Stimulated activated CD4-positive, alpha-beta T cell treated with anti-CD3 and anti-CD28 coated beads, Interleukin-4, amount 100 ng/mL, for 4 hours (primary cell): ENCODE measurements at places on chromosomes 16 and 17.

- DNase-seq, result no peak
Measured at GRCh38 chr17:51672065-51672464, 411.7 kb downstream of the UTP18 start.

DNA sequence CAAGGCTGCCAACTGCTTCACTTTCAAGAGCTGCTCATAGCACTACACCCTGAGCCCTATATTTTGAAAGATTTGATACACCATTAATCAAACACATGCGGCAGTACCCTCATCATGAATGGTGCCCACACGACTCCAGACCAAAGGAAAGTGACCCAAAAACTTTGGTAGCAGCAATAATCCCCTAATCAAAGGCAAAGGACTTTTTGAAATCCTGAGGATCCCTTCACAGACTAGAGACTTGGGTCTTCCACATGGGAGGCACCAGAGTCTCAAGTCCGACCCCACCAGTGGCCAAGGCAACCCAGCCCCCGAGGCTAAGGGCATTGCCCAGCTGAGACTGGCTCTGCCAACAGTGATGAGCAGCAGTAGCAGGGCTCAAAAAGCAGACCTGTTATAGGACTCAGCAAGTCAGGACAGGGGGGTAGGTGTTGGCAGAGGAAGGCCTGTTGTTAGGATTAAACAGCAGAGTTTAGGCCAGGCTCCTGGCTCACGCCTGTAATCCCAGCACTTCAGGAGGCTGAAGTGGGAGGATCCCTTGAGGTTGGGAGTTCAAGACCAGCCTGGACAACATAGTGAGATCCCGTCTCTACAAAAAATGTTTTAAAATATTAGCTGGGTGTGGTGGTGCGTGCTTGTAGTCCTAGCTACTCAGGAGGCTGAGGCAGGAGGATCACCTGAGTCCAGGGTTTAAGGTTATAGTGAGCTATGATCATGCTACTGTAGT is 3.2 kb downstream of the TRIM25 start:
- no peak for DNase-seq

DNA sequence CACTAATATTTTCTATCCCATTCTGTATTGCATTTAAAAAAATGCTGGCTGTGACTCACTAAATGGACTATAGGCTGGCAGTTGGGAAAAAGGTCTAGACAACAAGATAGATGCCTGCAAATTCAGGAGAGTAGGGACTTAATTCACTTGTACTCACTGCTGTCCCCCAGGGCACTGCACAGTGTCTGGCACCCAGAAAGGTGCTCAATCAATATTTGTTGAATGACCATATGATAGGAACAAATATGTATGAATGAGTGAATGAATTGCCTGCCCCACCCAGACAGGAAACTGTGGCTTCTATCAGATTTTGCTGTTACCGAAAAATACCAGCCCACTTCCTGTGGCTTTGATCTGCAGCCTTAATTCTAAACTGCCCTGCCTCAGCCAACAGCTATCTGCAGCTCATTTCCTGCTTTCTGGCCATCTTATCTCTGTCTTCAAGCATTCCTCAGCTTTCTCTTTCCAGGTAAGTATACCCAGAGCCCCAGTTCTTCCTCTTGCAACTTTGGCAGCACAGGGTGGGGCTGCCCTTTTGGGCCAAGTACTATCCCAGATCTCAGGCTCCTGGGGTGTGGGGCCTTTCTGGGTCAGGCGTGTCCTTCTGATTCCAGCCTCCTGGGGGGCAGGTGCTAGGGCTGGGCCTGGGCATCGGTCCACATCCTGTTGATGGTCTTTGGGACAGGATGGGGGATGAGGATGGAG is 15.3 kb upstream of the TNS4 start:
- DNase-seq, result peak; percentile 58

GRCh38 chr16:11411059-11411550 is 65.8 kb downstream of the RMI2 start:
- DNase-seq, result no peak

GRCh38 chr17:54455251-54455868 is 445.3 kb upstream of the TOM1L1 start:
- DNase-seq, result no peak

DNA sequence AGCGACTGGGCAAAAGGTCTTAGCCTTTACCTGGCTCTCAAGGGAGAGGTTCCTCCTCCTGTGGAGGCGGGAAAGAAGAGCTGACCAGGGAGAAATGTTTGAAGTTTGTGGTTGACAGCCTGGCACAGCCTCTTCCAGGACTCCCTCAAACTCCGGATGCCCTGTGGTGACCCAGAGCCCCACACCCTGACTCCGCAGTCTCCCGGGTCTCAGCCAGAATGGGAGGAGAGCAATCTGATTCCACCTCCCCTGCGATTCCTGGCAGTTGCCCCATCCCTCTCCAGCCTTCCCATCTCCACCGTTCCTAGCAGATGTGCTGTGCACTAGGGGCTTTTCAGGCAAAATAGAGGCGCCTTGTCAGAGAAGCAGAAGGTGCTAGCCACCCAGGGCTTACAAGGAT is 5.5 kb upstream of the DNAI2 start:
- DNase-seq, result no peak

DNA sequence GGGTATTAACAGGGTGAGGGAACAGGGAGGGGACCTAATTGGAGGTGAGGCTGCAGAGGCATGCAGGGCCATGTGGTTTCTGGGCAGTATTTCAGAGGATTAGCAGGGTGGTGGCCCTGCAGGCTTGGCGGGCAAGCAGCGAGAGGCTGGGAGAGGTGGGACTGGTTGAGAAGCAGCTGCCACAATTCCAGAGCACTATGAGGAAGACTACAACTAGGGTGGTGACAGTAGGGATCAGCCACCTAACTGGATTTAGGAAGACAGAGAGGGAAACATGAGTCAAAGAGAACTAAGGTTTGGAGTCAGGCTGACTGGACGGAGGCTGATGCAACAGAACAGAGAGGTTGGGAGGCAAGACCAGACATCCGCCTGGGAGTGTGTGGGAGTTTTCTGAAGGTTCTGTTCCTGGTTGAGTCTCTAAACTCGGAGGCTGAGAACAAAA is 12.3 kb downstream of the ALOXE3 start:
- DNase-seq, result no peak

- DNase-seq, result no peak
Measured at GRCh38 chr16:15701975-15702970, 52.2 kb downstream of the NDE1 start.

DNA sequence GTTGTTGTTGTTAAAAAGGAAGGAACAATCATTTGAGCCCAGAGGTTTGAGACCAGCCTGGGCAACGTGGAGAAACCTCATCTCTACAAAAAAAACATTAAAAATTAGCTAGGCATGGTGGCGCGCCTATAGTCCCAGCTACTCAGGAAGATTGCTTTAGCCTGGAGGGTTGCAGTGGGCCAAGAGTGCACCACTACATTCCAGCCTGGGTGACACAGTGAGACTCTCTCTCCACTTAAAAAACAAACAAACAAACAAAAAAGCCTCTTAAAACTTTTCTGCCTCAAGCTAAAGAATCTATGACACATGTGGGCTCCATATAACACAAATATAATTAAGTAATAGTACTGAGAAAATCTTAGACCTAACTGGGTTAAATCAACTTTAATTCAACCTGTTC is 12.5 kb downstream of the MBTPS1 start:
- no peak for DNase-seq

DNA sequence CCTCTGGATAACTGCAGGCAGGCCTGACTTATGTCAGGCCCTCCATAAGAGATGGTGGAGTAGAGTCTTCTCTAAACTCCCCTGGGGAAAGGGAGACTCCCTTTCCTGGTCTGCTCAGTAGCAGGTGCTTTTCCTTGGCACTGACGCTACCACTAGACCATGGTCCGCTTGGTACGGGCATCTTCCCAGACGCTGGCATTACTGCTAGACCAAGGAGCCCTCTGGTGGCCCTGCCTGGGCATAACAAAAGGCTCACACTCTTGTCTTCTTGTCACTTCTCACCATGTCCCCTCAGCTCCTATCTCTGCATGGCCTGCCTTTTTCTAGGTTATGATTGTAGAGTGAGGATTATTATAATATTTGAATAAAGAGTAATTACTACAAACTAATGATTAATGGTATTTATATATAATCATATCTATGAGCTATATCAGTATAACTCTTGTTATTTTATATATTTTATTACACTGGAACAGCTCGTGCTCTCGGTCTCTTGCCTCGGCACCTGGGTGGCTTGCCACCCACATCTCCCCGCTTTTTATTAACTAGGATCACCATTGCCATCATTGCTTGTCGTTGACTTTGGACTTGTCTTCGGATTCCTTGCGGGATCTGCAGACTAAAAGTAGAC is 59.8 kb upstream of the ARL4D start:
- DNase-seq, result peak; percentile 56

DNA sequence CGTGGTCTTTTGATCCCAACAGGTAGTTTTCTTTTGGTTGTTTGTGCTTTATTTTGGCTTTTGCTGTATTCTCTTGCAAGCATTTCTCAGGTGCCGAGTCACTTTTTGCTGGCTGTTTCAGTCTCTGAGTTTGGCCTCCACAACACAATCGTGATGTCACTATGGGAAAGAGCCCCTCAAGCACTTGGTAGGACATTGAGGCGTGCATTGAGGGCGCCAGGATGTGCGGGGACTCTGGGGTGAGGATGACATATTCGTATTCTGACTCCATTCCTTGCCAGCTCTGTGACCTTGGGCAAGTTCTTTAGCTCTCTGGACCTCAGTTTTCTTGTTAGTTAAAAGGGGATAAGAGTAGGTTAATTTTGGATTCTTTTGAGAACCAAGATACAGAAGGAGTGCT is 13.0 kb downstream of the KSR1 start:
- no peak for DNase-seq
